ENCODE measurements at places on chromosomes 5 and 9.

- no peak for DNase-seq
Measured at GRCh38 chr5:10576121-10576789, 12.4 kb downstream of the ANKRD33B start.

DNA sequence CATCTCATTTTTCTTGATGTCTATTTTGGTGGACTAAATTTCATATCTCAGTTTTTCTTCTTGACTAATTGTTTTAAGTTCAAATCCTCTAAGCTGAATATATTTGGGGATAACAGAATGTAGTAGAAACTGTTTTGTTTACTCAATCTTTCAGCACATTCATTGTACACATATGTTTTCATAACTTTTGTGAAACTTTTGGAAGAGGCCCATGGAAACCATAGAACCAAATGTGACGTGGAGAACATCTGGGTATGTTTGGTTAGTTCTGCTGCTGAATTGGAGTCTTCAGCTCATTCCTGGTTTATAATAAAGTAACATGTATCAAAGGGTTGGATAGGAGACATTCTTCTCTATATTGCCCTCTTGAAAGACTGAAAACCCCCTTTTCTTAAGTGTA is 88.4 kb downstream of the CCDC171 start:
- no peak for DNase-seq

DNA sequence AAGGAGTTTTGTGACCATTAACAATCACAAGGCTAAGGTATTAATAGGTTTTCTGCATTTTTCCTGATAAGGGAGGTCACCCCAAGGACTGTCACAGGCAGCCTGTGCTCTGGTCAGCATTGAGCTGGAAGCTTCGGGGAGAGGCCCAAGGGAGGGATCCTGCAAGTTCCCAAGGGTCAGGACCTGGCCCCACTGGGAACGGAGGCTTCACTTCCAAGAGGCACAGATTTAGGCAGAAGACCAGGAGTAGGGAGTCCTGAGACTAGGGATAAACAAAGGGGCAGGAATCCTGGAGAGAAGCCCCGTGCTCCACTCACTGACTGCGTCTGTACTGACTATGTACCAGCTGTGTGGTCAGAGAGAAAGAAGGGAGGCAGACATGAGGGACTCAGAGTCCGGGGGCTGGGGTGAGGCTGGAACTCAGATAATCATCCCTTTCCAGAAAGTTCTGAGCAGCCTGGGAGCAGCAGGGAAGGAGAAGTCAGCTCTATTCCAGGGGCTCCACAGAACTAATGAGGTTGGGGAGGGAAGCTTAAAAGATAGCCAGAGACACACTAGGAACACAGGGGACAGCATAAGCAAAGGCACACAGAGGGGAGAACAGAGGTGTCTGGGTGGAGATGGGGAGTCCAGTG is 37.8 kb downstream of the B4GALT1 start:
- no peak for DNase-seq

DNA sequence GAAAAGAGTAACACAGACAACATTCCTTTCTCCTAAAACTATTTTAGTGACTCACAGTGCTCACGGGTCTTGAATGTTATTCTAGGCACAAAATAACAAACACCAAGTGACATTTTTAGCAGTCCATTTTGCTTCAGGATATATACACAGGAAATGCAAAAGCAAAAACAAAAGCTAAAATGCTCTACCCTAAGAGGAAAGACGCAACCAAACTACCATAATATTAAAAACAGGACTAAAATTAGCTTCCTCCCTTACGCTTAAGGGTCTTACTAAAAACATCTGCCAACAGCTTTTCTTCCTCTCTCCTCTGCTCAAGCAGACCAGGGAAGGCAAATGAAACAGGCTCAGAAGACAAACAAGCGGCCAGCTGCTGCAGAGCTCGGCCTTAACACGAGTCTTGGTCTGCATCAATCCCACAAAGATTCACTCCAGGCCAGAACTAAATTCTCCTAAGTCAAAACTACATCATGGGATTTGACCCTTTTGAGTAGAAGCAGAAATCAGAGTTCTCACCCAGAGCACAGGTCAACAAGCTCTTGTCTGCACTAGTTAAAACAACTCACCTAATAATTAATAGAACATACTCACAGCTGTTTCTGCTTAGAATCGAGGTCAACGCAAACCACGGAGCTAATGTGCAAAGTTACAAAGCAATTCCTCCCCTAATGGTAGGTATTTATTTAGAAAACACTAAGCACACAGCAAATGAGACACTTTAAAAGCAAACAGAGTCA is 62.3 kb downstream of the RAPGEF1 start:
- DNase-seq = no peak

GRCh38 chr9:109176386-109176785 is 9.3 kb upstream of the FRRS1L start:
- no peak for DNase-seq

GRCh38 chr5:57903458-57903857 is 420.8 kb upstream of the ACTBL2 start:
- no peak for DNase-seq

GRCh38 chr5:66894480-66895240 is 298.5 kb downstream of the MAST4 start:
- no peak for DNase-seq

DNA sequence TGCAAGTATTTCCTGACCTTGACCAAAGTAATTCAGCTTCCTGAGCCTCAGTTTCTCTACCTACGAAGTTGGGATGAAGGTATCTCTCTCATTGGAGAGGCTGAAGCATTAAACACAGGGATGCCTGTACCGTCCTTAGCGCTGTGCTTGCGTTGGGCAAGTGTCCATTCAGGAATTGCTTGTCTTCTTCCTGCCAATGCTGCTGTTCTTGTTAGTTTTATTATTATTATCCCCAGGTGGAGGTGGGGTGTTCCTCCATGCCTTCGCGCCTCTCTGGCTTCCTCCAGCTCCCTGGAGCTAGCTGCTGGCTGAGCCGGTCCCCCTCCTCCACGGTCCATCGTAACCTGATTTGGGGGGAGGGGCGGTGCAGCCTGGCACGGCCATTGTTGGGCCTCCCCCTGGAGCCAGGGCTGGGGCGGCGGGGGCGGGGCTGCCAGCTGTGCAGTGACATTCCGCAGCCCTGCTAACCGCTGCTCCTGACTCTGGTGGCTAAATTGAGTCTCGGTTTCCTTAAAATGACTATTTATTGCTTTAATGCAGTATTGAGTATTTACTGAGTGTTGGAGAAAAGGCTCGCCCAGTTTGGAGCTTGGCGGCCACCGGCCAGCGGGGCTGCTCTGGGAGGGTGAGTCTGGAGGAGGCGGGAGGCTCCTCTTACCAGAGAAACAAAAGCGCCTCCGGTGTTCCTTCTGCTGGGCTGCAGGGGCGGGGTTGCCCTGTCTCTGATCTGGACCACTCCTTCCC is 51.3 kb downstream of the LMX1B start:
- DNase-seq = no peak

DNA sequence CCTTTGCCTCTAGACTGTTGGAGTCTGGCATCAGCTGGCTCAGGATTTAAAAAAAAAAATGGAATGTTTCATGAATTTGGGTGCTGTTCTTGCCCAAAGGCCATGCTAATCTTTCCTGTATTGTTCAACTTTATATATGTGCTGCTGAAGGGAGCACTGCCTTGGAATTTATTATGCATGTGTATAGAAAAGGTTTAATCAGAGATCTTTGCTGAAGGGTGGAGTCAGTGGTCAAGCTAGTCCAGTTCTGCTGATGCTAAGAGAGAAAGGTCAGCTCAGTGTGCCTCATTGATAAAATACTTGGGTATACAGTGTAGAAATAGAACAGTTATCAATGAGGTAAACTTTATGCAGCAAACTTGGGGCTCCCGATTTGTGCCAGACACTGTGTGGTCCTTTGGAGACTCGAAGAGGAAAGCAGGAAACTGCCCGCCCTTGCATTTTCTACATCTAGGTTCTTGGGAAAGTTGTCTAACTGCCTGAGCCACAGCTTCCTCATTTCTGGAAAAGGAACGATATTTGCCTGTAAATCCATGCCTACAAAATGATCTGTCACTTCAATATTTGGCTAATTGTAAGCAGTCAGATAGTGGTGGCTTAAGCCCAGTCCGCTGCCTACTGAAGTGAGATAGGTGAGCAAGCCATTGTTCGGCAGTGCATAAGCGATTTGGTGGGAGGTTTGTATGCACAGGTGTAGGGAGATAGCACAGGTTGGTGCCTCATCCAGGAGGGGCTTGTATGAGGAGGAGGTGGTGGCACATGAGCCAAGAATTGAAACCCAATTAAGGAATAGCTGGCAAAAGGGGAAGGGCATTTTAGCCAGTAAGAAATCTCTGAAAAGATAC is 29.2 kb upstream of the GTF2H2C start:
- DNase-seq = no peak

DNA sequence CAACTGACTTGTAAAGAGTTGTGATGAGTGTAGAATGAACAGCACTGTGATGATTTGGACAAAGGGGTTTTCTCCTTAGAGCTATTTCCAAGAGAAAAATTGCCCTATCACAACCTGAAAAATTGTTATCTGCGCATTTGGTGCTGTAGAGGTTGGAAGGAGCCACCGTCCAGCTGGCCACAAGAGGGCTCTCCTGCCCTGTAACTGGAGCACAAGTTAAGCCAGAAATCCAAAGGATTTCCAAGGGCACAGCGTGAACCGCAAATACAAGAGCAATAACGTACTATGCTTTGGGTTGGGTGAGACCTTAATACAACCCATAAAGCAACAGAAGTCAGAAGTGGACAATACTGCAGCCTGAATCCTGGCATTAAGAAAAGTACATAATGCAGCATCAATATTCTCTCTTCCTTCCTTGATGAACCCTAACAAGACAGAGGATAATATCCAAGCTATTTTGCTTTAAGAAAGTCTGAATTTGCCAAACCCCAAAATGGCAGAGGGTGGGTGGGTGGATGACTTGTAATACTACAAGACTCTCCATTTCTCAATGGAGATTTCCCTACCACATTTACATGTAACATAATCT is 56.8 kb upstream of the SMIM32 start:
- no peak for DNase-seq

DNA sequence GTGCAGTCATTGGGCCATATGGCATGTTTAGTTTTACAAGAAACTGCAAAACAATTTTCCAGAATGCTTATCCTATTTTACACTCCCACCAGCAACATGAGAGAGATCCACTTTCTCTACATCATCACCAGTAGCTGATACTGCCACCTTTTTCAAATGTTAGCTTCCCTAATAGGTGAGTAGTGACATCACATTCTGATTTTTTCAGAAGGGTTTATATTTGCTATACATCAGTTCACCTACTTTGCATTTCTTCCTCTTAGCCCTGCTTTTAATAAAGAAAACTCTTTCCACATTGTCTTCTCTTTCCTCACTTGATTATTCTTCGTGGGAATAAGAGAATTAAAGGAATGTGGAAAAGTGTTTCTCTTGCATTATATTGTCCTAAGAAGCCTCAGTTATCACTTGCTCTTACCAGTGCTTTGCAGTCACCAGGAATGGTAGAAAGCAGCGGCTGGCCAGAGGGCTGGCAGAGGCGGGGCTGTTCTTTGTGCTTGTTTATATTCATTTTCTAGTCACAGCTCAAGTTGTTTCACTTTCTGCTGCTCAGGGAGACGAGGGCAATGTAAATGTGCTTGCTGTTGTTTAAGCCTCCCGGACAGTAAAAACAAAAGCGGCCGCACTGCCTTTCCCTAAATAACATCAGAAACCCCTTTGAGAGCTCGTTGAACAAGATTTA is 164.8 kb downstream of the HSD17B3 start:
- DNase-seq = no peak

- no peak for DNase-seq
Measured at GRCh38 chr5:84378961-84379360, 5.7 kb downstream of the EDIL3 start.

- DNase-seq = no peak
Measured at GRCh38 chr5:150261231-150261630, 28.3 kb downstream of the CAMK2A start.

GRCh38 chr5:159286420-159287035 is 23.4 kb downstream of the UBLCP1 start:
- DNase-seq = no peak

- DNase-seq = no peak
Measured at GRCh38 chr5:14268738-14269137, 125.6 kb downstream of the TRIO start.

DNA sequence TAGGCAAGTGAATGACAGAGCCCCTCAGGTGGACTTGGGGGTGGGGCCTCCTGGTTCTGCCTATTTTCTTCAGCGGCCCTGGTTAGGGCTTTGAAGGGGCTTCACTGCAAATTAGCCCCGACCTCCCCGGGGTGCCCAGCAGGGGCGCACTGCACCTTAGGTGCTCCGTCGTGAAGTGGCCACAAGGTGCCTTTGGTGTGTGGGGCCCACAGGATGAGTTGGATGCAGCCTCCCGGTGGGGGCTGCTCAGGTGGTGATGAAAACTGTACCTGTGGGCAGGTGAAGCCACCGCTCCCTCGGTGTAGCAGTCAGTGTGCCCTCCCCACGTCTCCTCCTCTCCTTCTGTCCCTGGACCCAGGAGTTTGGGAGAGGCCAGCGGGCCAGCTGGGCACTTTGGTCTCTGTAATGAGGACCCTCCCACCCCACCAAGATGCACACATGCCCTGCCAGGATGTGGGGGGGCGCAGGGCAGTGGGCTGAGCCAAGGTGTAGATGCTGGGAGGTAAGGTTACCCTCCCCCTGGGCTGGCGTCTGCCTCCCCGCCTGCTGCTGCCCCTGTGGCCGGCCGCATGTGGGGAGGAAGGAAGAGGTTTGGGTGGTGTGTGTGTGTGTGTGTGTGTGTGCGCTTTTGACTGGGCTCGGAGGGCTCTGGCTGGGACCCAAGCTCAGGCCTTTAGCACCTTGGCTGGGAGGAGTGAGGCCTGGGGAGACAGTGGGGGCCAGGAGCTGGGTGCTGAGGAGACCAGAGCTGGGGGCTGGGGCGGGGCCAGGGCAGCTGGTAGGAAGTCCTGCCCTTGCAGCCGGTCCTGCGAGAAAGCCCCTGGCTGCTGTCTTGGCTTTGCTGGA is 55.6 kb downstream of the RXRA start:
- DNase-seq = no peak

GRCh38 chr9:137865581-137866145 is 11.9 kb upstream of the CACNA1B start:
- no peak for DNase-seq

GRCh38 chr5:146877178-146877681 is 1.3 kb downstream of the PPP2R2B start:
- DNase-seq = no peak

Data from stimulated activated CD8-positive, alpha-beta memory T cell treated with anti-CD3 and anti-CD28 coated beads, Interleukin-4, amount 100 ng/mL, for 1 hour (primary cell).